Stimulated activated CD4-positive, alpha-beta T cell treated with anti-CD3 and anti-CD28 coated beads, Interleukin-1b, Interleukin-23, amount 100 ng/mL, for 48 hours (primary cell): ENCODE measurements at places on chromosomes 4 and X.

DNA sequence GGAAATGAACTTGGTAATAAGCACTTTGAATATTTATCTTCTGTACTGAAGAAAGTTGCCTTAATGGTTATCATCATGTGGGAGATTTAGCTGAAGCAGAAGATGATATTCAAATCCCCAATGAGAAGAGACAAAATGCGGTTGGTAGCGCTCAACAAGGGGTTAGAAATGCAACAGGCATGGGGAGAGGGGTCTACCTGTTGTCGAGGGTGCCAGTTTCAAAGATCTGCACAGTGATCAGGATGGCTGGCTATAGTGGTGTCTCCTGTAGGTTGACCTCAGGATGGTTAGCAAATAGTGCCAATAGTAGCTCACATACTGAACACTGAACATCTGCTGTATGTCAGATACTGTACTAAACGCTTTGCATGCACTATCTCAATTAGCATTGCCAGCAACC, 7.0 kb upstream of the HS6ST2 start:
- DNase-seq = no peak

- no peak for DNase-seq
Observed at GRCh38 chr4:3328814-3329663, 36.2 kb downstream of the RGS12 start.

DNA sequence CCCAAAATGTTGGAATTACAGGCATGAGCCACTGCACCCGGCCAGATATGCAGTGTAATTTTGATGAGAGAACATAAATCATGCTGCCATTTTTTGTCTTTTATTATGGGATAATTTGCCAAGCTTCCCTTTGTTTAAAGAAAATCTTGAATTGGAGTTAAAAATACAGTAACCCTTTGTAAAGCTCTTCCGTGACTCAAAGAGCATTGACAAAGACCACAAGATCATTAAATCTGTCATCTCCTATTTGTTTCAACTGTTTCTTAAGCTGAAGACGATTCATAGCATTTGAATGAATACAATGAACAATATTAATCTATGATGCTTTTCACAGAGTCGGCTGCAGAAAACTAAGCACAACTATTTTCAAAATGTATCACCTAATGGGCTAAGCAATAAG, 132.6 kb downstream of the ANAPC4 start:
- DNase-seq = no peak

GRCh38 chr4:141654098-141654497, 17.7 kb downstream of the IL15 start:
- DNase-seq = no peak

DNA sequence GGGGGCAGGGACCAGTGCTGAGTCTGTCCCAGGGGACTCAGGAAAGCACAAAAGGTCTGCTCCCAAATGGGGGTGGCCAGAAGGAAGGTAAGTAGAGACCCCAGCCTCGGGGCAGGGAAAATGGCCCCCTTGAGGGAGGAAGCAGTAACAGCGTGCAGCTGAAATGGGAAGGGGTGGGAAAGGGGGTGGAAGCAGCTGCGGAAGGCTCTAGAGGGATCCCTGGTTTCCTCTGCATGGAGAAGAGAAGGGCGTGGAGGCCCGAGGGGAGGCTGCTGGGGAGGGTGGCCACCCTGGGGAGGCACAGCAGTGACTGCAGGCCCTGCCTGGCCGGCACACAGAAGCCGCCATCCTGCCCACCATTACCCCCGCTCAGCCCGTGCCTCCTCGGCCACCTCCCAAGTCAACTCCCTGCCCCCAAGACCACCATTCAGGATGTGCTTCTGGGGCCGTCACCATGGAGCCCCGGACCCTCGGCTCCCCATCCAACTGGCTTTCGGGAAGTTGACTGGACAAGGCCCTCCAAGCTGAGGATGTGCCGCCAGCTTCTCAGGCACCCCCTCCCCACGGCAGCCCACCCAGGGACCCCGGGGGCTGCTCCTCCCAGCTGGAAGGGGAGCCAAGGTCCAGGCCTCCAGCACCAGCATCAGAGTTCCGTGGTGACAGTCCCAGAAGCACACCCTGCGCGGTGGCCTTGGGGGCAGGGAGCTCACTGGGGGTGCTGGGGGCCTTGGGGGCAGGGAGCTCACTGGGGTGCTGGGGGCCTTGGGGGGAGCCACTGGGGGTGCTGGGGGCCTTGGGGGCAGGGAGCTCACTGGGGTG, 23.6 kb downstream of the CFAP99 start:
- DNase-seq = no peak

- DNase-seq = no peak
Observed at GRCh38 chr4:39037491-39037825, 5.2 kb upstream of the TMEM156 start.

DNA sequence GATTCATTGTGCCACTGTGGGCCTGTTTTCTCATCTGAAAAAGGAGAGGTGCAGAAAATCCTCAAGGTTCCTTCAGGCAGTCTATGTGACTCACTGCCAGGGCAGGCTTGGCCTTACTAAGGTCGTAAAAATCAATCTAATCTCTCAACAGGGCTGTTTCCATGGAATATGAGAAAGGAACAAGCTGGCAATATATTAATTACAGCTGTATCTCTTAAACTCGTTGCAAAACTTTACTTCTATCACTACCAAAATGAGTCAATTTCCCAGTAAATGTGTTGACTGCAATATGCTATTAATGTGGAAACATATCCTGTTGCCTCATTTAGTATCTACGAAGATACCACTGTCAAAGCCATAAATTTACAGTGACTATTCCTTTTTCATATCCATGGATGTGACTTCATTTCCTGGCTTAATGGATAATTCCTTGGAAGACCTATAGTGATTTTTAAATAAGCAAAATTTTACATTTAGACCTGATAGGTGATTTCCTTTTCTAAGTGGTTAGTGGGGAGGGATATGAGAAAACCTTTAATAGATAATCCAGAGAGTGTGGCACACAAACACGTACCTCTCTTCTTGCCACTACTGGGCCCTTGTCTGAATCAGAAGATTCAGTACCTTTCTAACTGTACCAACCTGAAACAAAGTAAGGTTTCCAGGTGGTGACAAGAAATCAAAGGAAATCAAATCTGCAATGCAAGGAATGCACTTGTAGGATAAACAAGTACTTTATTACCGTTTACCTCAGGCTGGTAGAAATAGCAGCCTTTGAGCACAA, 127.4 kb upstream of the FTHL17 start:
- DNase-seq = no peak
